Fibroblast of the aortic adventitia (primary cell): ENCODE measurements at places on chromosomes 4 and X. TPM values are rescaled to one million over a fixed set of nuclear protein-coding genes. Genes with fewer than 3 reads are reported as not detected.

Gene F8
- total RNA-seq, result 6.4 and 7.8 TPM in 2 replicates

Gene PQBP1
- 35.4 and 65.5 TPM in 2 replicates for total RNA-seq

Gene FGFBP2
- total RNA-seq, result not detected in 2 replicates

Gene DGKK
- not detected in 2 replicates for total RNA-seq

Gene PDE5A
- total RNA-seq, result 29.3 and 146 TPM in 2 replicates

Gene SPIN2A
- 0.63 TPM in 1 of 2 replicates, not detected in the other for total RNA-seq

Gene F8A3
- 0.72 and 0.82 TPM in 2 replicates for total RNA-seq

Gene USP17L27
- total RNA-seq, result not detected in 2 replicates

Gene SPANXD
- total RNA-seq, result not detected in 2 replicates

Gene PIN4
- 4.6 and 9.0 TPM in 2 replicates for total RNA-seq

Gene TBX22
- total RNA-seq, result not detected in 2 replicates

Gene MCF2
- total RNA-seq, result 0.45 and 2.8 TPM in 2 replicates

Gene EXOC1L
- not detected in 2 replicates for total RNA-seq

Gene MAGEA4
- not detected in 2 replicates for total RNA-seq

Gene GAGE12F
- total RNA-seq, result not detected in 2 replicates
